Esophagus squamous epithelium (tissue), 5 donors: ENCODE measurements at places on chromosomes 12 and 14. TPM values are rescaled to one million over a fixed set of nuclear protein-coding genes. Genes with fewer than 3 reads are reported as not detected.

The SDR9C7 gene
- total RNA-seq: 2.9 TPM

The KRT75 gene
- not detected for total RNA-seq

GRCh38 chr14:71692496-71692895 lies 239.7 kb upstream of the RGS6 start:
- no peak for DNase-seq

GRCh38 chr12:104275689-104276088 lies 27.9 kb upstream of the EID3 start:
- DNase-seq: no peak

GRCh38 chr14:24252289-24253124 lies 10.1 kb upstream of the TINF2 start:
- DNase-seq: no peak
